ENCODE measurements at places on chromosomes 6 and 20.

- H3K4me1 ChIP-seq: peaks cover 59% of the 10 kb centered on the region
- peak overlapping the region; percentile 71 for H3K4me3 ChIP-seq
- no peaks in the 10 kb centered on the region for H3K27me3 ChIP-seq
- H3K36me3 ChIP-seq: no peaks in the 10 kb centered on the region
These were observed 2.3 kb downstream of the ARID1B start for GRCh38 chr6:156779206-156780094.

DNA sequence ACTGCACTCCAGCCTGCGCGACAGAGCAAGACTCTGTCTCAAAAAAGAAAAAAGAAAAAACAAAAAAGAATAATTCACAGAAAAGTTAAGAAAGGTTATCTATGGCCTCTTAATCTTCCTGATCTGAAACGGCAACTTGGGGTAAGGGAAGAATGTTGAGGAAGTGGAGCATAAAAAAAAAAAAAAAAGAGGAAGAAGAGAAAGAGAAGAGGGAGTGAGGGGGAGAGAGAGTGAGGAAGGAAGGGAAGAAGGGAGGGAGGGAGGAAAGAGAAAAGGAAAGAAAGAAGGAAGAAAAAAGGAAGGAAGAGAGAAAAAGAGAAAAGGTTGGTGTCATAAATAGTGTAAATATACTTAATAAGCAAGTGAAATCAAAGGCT is 68.9 kb upstream of the NCOA3 start:
- H3K4me1 ChIP-seq: peaks cover 20% of the 10 kb centered on the region
- no peak overlapping the region for H3K4me3 ChIP-seq
- no peaks in the 10 kb centered on the region for H3K36me3 ChIP-seq
- no peaks in the 10 kb centered on the region for H3K27me3 ChIP-seq
- H3K27ac ChIP-seq: peak overlapping the region; percentile 58

DNA sequence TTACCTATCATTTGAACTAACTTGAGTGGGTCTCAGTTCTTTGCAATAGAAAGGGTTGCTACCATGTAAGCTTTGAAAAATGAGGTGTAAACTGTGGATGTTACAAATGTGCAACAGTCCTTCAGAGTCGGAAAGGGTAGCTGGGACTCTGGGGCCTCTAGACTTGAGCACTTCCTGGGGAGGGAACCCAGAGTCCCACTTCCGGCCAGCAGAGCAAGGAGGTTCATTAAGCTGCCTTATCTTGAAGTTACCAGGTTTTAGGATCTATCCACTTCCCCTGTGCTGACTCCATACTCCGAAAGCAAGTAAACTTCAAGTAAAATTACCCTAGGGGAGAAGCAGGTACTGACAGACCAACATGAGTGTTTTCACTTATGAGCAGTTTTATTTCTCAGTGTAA is 9.4 kb downstream of the TRIM10 start:
- peaks cover 11% of the 10 kb centered on the region for H3K27me3 ChIP-seq
- H3K36me3 ChIP-seq: no peaks in the 10 kb centered on the region
- peaks cover 14% of the 10 kb centered on the region for H3K4me1 ChIP-seq
- no peak overlapping the region for H3K27ac ChIP-seq
- no peak overlapping the region for H3K4me3 ChIP-seq
- no peak for DNase-seq

GRCh38 chr6:137846772-137847313 is 20.2 kb upstream of the TNFAIP3 start:
- no peaks in the 10 kb centered on the region for H3K27me3 ChIP-seq
- no peak overlapping the region for H3K27ac ChIP-seq
- H3K4me1 ChIP-seq: peaks cover 19% of the 10 kb centered on the region
- no peak overlapping the region for H3K4me3 ChIP-seq
- peak; percentile 83 for DNase-seq

DNA sequence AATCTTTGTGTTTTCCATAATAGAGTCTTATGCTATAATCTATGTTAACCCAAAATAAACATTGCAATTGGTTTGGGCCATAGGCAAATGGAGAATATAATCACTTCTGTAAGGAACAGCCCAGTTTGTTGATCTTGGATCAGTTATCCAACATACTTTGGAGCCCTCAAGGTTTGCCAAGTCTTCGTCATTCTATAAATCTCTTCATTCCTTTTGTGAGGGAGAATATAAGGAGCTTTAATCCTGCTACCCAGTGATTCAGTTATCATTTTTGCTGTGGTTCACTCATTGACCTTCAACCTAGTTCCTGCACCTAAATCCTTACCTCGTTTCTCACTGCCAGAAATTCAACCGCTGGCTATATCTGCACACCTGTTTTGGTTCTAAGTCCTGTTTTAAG is 500.3 kb upstream of the PTCHD4 start:
- H3K27ac ChIP-seq: no peak overlapping the region
- H3K4me3 ChIP-seq: no peak overlapping the region
- H3K36me3 ChIP-seq: no peaks in the 10 kb centered on the region
- no peak for DNase-seq
- H3K27me3 ChIP-seq: no peaks in the 10 kb centered on the region

GRCh38 chr6:159941286-159942113 is 27.4 kb upstream of the IGF2R start:
- H3K4me3 ChIP-seq: no peak overlapping the region
- no peak for DNase-seq
- no peak overlapping the region for H3K27ac ChIP-seq
- no peaks in the 10 kb centered on the region for H3K27me3 ChIP-seq

DNA sequence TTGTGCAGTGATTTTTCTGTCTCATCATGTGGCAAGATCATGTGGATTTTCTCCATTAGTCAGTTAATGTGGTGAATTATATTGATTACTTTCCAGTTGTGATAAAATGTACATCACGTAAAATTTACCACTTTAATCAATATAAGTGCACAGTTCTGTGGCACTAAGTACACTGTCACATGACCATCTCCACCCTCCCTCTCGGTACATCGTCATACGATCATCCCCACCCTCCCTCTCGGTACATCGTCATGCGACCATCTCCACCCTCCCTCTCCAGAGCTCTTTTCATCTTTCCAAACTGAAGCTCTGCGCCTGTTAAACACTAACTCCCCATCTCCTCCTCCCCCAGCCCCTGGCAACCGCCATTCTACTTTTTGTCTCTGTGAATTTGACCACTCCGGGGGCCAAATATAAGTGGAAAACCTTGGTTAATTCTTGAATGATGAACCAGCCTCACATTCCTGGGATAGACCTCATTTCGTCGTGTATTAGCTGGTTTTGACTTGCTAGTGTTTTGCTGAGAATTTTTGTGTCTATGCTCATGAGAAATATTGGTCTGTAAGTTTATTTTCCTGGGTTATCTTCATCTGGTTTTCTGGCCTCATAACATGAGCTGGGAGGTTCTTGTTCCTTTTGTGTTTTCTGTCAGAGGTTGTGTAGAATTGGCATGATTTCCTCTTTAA is 10.8 kb downstream of the NTSR1 start:
- no peaks in the 10 kb centered on the region for H3K36me3 ChIP-seq
- H3K27ac ChIP-seq: no peak overlapping the region
- no peak for DNase-seq
- H3K27me3 ChIP-seq: peaks cover 30% of the 10 kb centered on the region

DNA sequence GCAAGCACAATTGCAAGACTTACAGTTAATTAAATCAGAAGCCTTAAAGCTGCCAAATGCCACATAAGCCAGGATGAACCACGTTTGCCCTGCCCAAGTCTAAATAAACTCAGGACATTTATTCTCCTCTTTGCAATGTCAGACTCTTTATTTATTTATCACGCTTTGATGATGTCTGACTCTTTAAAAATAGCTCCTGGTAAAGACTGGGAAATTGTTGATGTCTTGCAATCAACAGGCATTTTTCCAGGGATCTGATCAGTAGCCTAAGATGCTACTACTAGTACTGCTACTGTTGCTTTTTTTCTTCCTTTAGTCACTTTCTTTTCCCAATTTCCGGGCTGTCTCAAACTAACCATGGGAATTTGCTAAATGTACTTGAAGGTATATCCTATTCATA is 365.8 kb upstream of the MARCKS start:
- H3K4me1 ChIP-seq: peaks cover 2% of the 10 kb centered on the region
- no peak for DNase-seq
- H3K27me3 ChIP-seq: no peaks in the 10 kb centered on the region
- H3K27ac ChIP-seq: no peak overlapping the region
- H3K4me3 ChIP-seq: no peak overlapping the region

DNA sequence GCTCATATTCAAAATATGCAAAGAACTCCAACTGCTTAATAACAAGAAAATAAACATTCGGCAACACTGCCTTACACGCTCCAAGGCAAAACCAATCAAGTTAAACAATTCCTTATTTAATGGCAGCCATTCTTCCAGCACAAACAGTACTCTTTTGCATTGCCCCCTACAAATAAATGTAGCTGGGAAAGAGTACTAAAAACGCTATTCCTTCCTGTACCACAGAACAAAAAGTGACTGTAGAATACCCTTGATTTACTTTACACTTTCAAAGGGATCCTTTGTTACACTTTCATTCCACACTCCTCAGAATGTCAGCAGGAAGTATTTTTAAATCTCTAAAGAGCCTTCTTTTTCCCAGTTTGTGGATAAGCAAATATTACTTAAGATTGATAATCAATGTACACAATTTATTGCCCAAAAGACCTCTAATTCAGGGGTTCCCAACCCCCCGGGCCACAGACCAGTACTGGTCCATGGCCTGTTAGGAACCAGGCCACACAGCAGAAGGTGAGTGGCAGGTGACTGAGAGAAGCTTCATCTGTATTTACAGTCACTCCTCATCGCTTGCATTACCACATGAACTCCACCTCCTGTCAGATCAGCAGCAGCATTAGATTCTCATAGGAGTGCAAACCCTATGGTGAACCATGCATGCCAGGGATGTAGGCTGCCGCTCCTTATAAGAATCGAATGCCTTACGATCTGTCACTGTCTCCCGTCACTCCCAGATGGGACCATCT is 51.6 kb downstream of the MBOAT1 start:
- no peak for DNase-seq
- H3K4me3 ChIP-seq: no peak overlapping the region
- no peaks in the 10 kb centered on the region for H3K27me3 ChIP-seq
- H3K36me3 ChIP-seq: no peaks in the 10 kb centered on the region

DNA sequence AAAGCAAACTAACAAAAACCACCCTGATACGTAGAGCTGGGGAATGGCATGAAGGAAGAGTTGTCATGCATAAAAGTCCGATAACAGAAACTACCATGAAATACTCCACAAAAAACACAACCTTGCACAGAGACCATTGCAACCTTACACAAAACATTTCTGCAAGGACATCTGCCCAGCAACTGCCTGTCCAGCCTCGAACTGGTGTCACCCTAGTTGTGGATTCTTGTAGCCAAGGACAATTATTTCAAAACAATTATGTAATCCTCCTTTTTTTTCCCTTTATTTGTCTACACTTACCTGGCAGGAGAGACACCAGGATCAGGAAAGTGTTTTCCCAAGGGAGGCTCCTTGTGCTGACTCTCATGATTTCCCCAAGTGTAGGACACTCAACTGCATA is 232.5 kb upstream of the SYNDIG1 start:
- no peaks in the 10 kb centered on the region for H3K27me3 ChIP-seq
- no peak overlapping the region for H3K4me3 ChIP-seq
- no peaks in the 10 kb centered on the region for H3K4me1 ChIP-seq

- no peaks in the 10 kb centered on the region for H3K27me3 ChIP-seq
- no peaks in the 10 kb centered on the region for H3K4me1 ChIP-seq
- H3K36me3 ChIP-seq: no peaks in the 10 kb centered on the region
- no peak overlapping the region for H3K4me3 ChIP-seq
- DNase-seq: no peak
These were observed 523.0 kb upstream of the FLRT3 start for GRCh38 chr20:14860410-14860814.

- H3K4me3 ChIP-seq: peak overlapping the region; percentile 40
- H3K27me3 ChIP-seq: no peaks in the 10 kb centered on the region
- peak; percentile 58 for DNase-seq
- no peaks in the 10 kb centered on the region for H3K4me1 ChIP-seq
- H3K27ac ChIP-seq: no peak overlapping the region
These were observed 120.9 kb downstream of the COL12A1 start for GRCh38 chr6:75084872-75085381.

DNA sequence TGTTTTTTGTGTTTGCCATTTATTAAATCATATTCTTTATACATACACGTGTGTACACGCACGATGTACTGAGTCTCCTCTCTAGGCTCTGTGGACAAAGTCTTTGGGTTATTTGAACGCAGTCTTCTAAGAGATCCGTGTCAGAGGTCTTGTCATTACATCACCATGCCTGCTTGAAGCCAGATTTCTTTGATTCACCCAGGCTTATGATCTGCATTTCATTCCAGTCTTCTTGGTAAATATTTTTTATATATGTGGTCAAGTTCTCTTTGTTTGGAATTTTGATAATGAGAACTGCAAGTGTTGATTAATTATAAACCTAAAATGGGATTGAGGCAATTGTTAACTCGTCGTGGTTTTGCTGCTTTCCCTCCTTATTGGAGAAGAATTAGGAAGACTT is 34.6 kb downstream of the KCNS1 start:
- H3K36me3 ChIP-seq: peaks cover 28% of the 10 kb centered on the region
- no peak for DNase-seq
- no peak overlapping the region for H3K4me3 ChIP-seq
- no peaks in the 10 kb centered on the region for H3K4me1 ChIP-seq

DNA sequence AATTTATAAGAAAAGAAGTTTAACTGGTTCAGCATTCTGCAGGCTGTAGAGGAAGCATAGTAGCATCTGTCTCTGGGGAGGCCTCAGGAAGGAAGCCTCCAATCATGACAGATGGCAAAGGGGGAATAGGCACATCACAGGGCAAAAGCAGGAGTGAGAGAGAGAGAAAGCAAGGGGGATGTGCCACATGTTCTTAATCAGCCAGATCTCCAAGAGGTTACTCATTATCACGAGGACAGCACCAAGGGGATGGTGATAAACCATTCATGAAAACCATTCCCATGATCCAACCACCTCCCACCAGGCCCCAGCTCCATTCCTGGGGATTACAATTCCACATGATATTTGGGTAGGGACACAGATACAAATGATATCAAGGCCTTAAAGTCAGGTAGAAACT is 217.5 kb upstream of the TCF21 start:
- no peaks in the 10 kb centered on the region for H3K36me3 ChIP-seq
- H3K27me3 ChIP-seq: no peaks in the 10 kb centered on the region
- DNase-seq: no peak
- no peak overlapping the region for H3K4me3 ChIP-seq

GRCh38 chr20:63124782-63125580 is 91.0 kb downstream of the YTHDF1 start:
- H3K27ac ChIP-seq: no peak overlapping the region
- no peaks in the 10 kb centered on the region for H3K4me1 ChIP-seq
- peaks cover 25% of the 10 kb centered on the region for H3K27me3 ChIP-seq
- H3K36me3 ChIP-seq: no peaks in the 10 kb centered on the region
- H3K4me3 ChIP-seq: no peak overlapping the region

GRCh38 chr20:43938932-43939761 is 24.5 kb downstream of the TOX2 start:
- no peaks in the 10 kb centered on the region for H3K36me3 ChIP-seq
- no peaks in the 10 kb centered on the region for H3K27me3 ChIP-seq
- no peak overlapping the region for H3K4me3 ChIP-seq

Data from lower lobe of right lung (tissue), 2 donors.